Spleen (tissue), 13 donors: ENCODE measurements at places on chromosomes 13 and 19. TPM values are rescaled to one million over a fixed set of nuclear protein-coding genes. Genes with fewer than 3 reads are reported as not detected.

DNA sequence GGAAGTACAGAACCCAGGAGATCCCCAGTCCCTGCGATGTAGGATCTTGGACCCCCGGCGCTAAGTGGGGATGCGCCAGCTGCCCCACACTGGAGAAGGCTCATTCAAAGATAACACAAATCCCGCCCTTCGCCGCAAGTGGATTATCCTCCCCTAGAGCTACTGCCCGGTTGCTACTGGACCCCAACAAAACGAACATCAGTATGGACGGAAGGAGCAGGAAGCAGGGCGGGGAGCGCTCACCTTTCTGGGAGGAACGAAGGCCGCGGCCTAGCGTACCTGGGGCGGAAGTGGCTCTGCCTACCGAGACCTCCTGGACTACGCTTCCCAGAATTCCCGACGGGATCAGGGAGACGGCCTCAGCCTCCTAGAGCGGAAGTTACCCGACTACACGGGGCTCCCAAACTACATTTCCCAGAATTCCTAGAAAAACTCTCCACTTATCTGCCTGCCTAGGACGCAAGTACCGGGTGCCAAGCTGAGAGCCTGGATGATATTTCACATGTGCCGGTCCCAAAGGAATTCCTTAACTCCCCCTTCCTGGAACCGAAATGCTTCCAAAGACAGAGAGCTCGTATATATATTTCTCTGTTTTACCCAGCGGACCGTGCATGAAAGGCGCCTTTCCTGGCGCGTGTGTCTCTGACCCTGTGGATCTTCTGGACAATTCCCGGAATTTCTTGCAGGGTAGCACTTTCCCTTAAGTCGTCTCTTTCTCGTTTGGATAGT, at the start of gene ZNF112:
ZNF112 (minus strand) TSS at position 298 of the 729 bp plus-strand sequence. CDS start 16,141 bp downstream, outside the sequence.
- DNase-seq, result peak; percentile 85

COG3 gene
- total RNA-seq, result 30.8 TPM

NOTCH3 gene
- total RNA-seq, result 52.1 TPM

EDDM13 gene
- total RNA-seq, result not detected

DNA sequence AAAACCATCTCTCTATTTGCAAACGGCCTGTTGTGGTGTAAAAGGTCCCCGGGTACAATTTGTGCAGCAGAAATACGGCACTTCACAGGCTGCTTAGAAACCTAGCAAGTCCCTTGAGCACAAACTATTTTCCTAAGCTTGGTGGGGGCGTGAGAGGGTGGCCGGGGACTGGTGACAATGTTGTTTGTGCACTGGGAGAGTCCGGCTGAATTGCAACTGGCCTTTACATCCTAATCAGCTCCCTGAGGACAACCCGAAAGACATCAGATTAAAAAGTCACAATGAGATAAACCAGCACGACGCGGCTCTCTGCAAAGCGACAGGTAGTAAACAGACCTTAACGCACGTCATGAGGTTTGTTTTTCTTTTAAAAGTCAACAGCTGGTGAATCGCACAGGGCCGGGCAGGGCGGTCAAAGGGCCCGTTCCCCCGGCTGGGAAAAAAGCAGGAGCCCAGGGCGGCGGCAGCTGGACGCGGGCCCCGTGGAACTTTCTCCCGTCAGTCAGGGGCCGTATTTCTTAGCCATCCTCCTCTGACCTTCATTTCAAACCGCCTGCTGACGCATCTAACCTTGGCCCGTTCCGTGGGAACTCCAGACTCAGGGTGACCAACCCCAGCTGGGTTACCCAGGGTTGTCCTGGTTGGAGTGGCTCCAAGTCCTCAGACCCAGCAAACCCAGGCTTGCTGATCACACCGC, 112.3 kb downstream of the GADD45B start:
- peak; percentile 55 for DNase-seq

- DNase-seq, result no peak
Observed at GRCh38 chr13:39108783-39109182, 70.5 kb downstream of the NHLRC3 start.

GRIK5 gene
- 2.0 TPM for total RNA-seq

DNA sequence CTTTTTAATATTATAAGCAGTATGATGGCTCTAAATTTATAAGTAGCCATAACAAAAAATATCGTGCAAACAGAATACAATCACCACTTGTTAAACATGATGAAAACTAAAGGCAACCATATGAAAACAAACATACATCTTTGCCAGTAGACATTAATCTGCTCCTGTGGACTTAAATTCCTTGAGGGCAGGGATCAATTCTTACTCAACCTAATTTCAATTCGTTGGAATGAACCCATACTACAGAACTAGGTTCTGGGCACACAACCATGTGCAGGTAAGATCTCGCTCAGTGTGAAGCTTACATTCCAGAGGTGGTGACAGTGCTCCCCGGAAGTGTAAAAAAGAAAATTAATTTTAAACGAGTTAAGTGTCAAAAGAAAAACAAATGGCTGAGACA, 13.4 kb downstream of the TBC1D4 start:
- no peak for DNase-seq
